ENCODE measurements at places on chromosomes 3 and 15.

- DNase-seq, result no peak
These were observed 90.8 kb downstream of the PGPEP1L start for GRCh38 chr15:98916826-98917225.

DNA sequence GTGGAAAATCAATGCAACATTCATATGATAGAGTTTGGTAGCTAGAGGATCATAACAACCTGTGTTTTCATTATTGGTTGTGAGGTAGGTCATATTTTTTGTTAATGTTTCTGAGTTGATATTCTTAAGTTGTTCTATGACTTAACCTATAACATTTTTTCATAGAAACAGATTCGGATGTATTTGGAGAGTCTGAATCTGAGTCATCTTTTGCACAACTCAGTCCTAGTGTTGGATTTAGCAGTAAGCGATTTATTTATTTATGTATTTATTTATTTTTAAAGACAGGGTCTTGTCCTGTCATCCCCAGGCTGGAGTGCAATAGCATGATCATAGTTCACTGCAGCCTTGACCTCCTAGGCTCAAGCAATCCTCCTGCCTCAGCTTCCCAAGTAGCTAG lies 292.8 kb upstream of the ZNF717 start:
- DNase-seq, result no peak

GRCh38 chr3:47989981-47990440 lies 26.2 kb downstream of the MAP4 start:
- DNase-seq, result peak; percentile 60

GRCh38 chr15:101617390-101617965 lies 34.7 kb downstream of the TM2D3 start:
- DNase-seq, result no peak

GRCh38 chr3:59245859-59246501 lies 196.2 kb upstream of the CFAP20DC start:
- DNase-seq, result no peak

DNA sequence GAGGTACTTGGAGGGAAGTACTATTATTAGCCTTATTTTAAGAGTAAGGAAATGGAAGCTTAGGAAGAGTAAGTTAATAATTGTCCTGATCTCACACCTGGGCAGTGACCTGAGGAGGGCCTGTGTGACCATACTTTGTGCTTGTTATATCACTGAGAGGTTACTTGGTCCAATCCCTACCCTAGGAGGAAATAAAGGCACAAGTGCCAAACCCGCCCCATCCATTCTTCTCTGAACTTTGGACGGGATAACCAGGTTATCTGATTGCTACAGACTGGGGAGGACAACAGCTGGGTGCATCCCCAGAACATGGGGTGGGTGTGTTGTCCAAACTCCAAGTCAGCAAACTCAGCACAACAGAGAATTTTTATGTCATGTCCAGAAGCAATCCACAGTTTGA lies 77.7 kb upstream of the NR2E3 start:
- no peak for DNase-seq

GRCh38 chr3:44831232-44831631 lies 30.5 kb upstream of the TMEM42 start:
- no peak for DNase-seq

DNA sequence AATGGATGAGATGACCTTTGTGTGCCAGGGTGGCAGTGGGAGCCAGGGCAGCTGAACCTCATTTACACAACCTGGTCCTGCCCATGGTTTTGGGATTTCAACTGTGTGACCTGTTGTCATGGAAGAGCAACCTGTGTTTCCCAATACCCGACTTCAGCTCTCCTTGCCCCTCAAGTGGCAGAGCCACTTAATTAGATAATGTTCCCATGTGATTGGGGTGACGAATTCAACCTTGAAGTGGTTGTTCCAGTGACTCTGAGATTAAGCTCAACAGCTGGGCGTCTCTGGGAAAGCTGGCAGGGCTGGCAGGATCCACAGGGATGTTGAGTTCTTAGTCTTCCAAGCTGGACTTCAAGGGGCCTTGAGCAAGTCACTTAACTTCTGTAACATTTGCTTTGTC lies 71.0 kb downstream of the THSD4 start:
- DNase-seq, result no peak

- no peak for DNase-seq
These were observed 67.2 kb downstream of the BOC start for GRCh38 chr3:113278599-113278955.

- no peak for DNase-seq
These were observed 136.5 kb downstream of the NTRK3 start for GRCh38 chr15:88120026-88120425.

- DNase-seq, result no peak
These were observed 35.9 kb upstream of the IREB2 start for GRCh38 chr15:78402061-78402610.

GRCh38 chr3:150455341-150455740 lies 47.2 kb downstream of the TSC22D2 start:
- DNase-seq, result no peak

GRCh38 chr15:26806151-26806550 lies 33.3 kb upstream of the GABRB3 start:
- no peak for DNase-seq

GRCh38 chr3:42164656-42165055 lies 73.5 kb downstream of the TRAK1 start:
- no peak for DNase-seq

DNA sequence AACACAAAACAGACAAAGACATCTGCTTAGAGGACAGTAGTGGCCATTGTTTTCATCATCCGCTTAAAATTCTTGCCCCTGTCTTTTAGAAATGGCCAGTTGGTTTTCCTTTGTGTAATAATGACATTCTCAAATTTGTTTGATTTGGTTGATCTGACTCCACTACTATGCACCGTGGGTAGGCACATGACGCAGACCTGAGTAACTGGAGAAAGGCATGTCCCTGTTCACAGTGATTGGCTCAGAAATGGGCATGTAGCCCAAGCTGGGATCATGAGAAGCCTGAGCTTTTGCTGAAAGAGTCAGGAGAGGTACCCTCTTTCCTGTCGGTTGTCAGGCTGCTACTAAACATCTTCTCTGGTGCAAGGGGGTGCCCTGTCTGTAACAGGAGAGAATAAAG lies 36.6 kb upstream of the MAGI1 start:
- no peak for DNase-seq

GRCh38 chr3:128945041-128945877 lies 48.6 kb downstream of the CFAP92 start:
- no peak for DNase-seq

DNA sequence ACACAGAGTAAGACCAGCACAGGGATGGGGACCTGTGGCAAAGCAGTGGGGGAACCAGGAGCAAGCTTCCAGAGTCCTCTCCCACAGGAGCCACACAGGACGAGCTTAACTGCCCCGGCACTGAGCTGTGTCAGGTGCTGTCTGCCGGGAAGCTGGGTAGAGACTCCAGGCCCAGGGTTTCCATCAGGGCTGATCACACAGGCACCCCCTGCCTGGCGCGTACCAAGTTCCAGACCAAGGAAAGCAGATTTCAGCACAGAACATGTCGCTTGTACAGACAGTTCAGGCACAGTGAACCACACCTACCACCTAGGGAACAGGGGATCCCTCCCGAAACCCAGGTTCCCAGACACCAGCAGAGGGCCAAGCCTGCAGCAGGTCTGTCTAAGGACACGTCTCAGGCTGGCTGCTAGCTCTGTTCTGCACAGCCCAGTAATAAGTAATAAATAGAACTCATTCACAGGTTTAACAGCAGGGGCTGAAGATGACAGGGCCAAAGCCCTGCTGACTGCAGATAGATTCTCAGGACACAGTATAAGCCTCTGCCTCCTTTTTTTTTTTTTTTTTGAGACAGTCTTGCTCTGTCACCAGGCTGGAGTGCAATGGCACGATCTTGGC lies 30.2 kb upstream of the OCA2 start:
- DNase-seq, result no peak

DNA sequence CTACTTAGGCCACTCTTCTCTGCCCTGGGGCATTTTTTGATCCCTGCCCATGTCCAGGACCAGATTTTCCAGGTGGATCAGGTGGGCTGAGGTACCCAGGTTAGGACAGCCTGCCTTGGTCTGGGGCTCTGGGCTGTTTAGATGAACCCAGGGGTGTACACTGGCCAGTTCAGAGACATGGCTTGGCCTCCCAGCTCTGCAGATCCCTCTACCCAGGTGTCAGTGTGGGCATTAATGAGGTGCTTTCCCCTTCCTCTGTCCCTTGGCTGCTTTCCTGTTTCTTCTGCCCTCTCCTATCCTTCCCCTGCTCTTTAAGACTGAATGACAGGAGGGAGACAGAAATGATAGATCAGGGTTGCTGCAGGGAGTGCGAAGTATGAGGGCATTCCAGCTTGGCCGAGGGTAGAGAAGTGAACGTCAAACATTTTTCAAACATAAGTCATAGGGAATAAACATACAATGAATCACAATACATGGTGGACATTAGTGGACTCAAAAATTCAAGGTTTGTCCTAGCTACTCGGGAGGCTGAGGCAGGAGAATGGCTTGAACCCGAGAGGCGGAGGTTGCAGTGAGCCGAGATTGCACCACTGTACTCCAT lies 30.5 kb downstream of the RTP1 start:
- no peak for DNase-seq

- no peak for DNase-seq
These were observed 4.5 kb downstream of the HEMK1 start for GRCh38 chr3:50573566-50574443.

DNA sequence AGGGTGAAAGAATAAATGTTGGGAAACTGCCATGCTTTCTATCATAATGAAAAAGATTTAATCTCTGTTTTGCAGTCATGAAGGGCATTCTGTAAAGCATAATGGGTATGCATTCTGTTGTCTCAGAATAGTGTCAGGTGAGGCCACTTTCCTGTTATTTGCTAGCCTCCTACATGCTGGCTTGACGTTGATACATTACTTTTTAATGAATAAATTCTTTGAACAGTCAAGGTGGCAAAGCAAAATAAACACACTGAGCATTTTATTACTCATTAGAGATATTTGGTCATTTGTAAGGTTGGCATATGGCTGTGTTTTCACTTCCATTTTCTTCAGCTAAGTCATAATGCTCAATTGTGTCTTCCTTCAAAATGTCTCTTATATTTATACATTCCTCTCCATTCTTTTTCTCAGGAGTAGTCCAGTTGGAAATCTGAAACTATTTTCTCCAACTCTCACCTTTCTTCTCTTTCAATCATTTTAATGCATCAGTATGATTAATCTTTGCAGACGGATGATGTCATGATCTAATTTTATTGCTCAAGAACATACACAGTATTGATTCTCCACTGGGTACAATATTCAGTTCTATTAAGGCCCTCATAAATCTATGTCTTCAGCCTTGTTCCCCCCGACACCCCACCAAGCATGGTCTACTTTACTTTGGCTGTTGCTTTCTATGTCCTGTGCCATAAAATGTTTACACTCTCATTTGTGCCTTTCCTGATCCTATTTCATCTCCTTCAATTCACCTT lies 290.7 kb downstream of the GBE1 start:
- DNase-seq, result no peak

GRCh38 chr3:34362910-34363309 lies 564.5 kb downstream of the PDCD6IP start:
- DNase-seq, result no peak

DNA sequence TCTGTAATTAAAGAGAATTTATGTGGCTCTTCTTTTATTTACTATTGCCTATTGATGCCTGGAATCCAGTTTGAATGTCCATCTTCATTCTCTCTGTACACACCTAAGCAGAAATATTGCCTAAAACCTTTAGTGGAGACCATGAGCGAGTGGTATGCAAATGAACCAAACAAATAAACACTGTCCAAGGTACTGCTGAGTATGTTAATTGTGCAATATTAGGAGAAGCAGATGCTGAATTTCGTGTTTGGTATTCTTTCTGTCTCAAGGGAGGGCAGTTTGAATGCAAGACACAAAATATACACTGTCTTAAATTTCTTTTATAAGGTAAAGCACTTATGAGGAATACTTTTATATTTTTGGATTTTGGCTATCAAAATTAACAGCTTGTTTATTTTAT lies 440.9 kb downstream of the RBMS3 start:
- no peak for DNase-seq

DNA sequence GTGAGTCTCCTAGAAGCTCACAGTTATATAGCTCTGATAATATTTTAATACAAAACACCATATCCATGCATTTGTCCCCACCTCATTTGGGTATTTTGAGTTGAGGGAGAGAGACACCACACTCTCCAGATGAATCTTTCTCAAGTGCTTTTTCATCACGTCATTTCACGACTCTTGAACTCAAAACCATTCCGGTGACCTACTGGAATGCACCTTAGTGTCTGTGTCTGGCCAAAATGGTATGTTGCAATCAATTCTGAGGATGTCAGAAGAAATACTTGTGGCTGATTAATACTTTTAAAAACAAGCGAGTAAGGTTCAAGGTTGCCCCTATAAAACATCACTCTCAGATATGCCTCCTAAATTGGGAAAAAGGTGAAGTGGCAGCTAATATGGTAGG lies 352.6 kb upstream of the ICE2 start:
- DNase-seq, result no peak

- DNase-seq, result no peak
These were observed 15.3 kb upstream of the FMN1 start for GRCh38 chr15:33209575-33210481.

GRCh38 chr3:51705276-51706020 lies 1.4 kb upstream of the GRM2 start:
- no peak for DNase-seq

GRCh38 chr15:57751177-57751800 lies 44.8 kb downstream of the POLR2M start:
- DNase-seq, result no peak

GRCh38 chr15:38685686-38686339 lies 121.2 kb upstream of the RASGRP1 start:
- no peak for DNase-seq

DNA sequence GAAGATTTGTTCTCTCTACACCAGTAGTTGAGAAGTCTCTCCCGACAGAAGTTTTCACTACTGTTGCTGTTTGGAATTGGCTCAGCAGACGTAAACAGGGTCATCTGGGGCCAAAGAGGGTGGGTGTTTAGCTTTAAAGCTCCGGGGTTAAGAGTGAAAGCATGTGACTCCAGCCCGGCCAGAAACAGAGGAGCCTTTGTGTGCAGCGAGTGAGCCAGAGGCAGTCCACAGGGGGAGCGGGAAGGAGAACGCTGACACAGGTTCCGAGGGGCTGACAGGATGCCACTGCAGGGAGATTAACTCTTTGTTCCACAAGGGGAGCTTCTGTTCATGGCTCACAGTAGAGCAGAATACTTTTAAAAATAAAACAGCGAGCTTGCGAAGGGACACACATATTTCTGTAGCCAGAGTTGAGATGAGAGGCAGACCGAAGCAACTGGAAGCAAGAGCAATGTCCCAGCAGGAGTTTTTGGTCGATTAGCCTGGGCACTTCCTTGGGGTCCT lies 26.9 kb downstream of the BMF start:
- no peak for DNase-seq

DNA sequence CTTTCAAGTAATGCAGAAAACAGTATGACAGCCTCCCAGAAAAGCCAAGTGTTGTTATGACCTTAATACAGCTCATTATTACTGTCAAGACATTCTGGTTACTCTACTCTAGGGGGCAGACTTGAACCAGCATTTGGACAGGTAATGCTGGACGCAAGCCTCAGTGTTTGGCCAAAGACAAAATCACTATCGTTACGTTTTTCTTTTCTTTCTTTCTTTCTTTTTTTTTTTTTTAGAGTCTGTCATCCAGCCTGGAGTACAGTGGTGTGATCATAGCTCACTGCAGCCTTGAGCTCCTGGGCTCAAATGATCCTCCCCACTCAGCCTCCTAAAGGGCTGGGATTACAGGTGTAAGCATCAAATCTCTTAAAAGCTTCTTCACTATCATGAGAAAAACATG lies 29.4 kb upstream of the TMEM45A start:
- DNase-seq, result peak; percentile 18
